Epithelial cell of umbilical artery (primary cell): ENCODE measurements at places on chromosomes 16 and 17. TPM values are rescaled to one million over a fixed set of nuclear protein-coding genes. Genes with fewer than 3 reads are reported as not detected.

The EXOC3L1 gene
- total RNA-seq: 8.8 and 29.9 TPM in 2 replicates

The RNF40 gene
- total RNA-seq: 57.8 and 73.3 TPM in 2 replicates

The CCDC40 gene
- total RNA-seq: 0.97 and 2.1 TPM in 2 replicates

The TCAP gene
- total RNA-seq: under 0.01 and 0.15 TPM in 2 replicates

The TBC1D3H gene
- total RNA-seq: not detected in 2 replicates

The NT5C gene
- total RNA-seq: 28.1 and 57.2 TPM in 2 replicates

The TMEM235 gene
- under 0.01 and 0.46 TPM in 2 replicates for total RNA-seq

The FBXW10B gene
- 0.15 TPM in 1 of 2 replicates, not detected in the other for total RNA-seq

The KRTAP29-1 gene
- total RNA-seq: not detected in 2 replicates

The GOSR1 gene
- total RNA-seq: 28.0 and 31.5 TPM in 2 replicates

The CHST5 gene
- total RNA-seq: not detected in 2 replicates

The NARF gene
- total RNA-seq: 36.9 and 78.6 TPM in 2 replicates

The SRCIN1 gene
- 0.32 TPM in 1 of 2 replicates, not detected in the other for total RNA-seq

The OR4D1 gene
- not detected in 2 replicates for total RNA-seq

The IL17C gene
- total RNA-seq: not detected in 2 replicates

The TBC1D3G gene
- total RNA-seq: not detected in 2 replicates

The CNGB1 gene
- not detected in 2 replicates for total RNA-seq

The NUTF2 gene
- total RNA-seq: 67.0 and 256 TPM in 2 replicates

The UBALD2 gene
- 4.0 and 6.2 TPM in 2 replicates for total RNA-seq

The CD300A gene
- not detected in 2 replicates for total RNA-seq

The CD68 gene
- total RNA-seq: 1.1 and 1.3 TPM in 2 replicates

The ZNF469 gene
- total RNA-seq: 1.1 and 1.6 TPM in 2 replicates

The PRSS21 gene
- total RNA-seq: 1.9 TPM in 1 of 2 replicates, not detected in the other

The C1QTNF8 gene
- total RNA-seq: not detected in 2 replicates

The C17orf78 gene
- total RNA-seq: not detected in 2 replicates

The NPIPA2 gene
- total RNA-seq: 0.32 and 2.1 TPM in 2 replicates

The KIF2B gene
- total RNA-seq: not detected in 2 replicates

The OR1D2 gene
- total RNA-seq: not detected in 2 replicates

The KIF19 gene
- total RNA-seq: not detected in 2 replicates

The FBXW10 gene
- total RNA-seq: not detected in 2 replicates

The PLXDC1 gene
- total RNA-seq: not detected in 2 replicates

The GGNBP2 gene
- total RNA-seq: 54.6 and 68.8 TPM in 2 replicates

The CIAPIN1 gene
- total RNA-seq: 88.1 and 104 TPM in 2 replicates

The FOXL1 gene
- total RNA-seq: 4.5 and 4.9 TPM in 2 replicates

The C1QTNF1 gene
- 2.9 and 17.9 TPM in 2 replicates for total RNA-seq

The DHRS7C gene
- total RNA-seq: not detected in 2 replicates

The MT2A gene
- total RNA-seq: 12.8 and 46.1 TPM in 2 replicates

The GID4 gene
- 3.9 and 5.8 TPM in 2 replicates for total RNA-seq

The PRKAR1A gene
- 230 and 298 TPM in 2 replicates for total RNA-seq

The EVPL gene
- under 0.01 TPM in 1 of 2 replicates, not detected in the other for total RNA-seq

The TEKT1 gene
- not detected in 2 replicates for total RNA-seq

The KRTAP9-4 gene
- not detected in 2 replicates for total RNA-seq

The ACSM5 gene
- not detected in 2 replicates for total RNA-seq

The CCNF gene
- total RNA-seq: 35.1 and 45.4 TPM in 2 replicates

The EFCAB5 gene
- 0.15 and 0.97 TPM in 2 replicates for total RNA-seq

The CDK3 gene
- total RNA-seq: 0.46 TPM in 1 of 2 replicates, not detected in the other

The ADORA2B gene
- 11.4 and 19.3 TPM in 2 replicates for total RNA-seq

The RHBDL3 gene
- under 0.01 TPM in 1 of 2 replicates, not detected in the other for total RNA-seq

The HBM gene
- total RNA-seq: not detected in 2 replicates

The OR3A3 gene
- not detected in 2 replicates for total RNA-seq

The KRTAP4-16 gene
- not detected in 2 replicates for total RNA-seq

The CD79B gene
- total RNA-seq: 0.65 and 2.0 TPM in 2 replicates

The TMEM114 gene
- not detected in 2 replicates for total RNA-seq
